Activated effector memory CD4-positive, alpha-beta T cell treated with Interleukin-2 at 50 U/mL for 16 hours (primary cell): ENCODE measurements at places on chromosomes 7 and 10.

DNA sequence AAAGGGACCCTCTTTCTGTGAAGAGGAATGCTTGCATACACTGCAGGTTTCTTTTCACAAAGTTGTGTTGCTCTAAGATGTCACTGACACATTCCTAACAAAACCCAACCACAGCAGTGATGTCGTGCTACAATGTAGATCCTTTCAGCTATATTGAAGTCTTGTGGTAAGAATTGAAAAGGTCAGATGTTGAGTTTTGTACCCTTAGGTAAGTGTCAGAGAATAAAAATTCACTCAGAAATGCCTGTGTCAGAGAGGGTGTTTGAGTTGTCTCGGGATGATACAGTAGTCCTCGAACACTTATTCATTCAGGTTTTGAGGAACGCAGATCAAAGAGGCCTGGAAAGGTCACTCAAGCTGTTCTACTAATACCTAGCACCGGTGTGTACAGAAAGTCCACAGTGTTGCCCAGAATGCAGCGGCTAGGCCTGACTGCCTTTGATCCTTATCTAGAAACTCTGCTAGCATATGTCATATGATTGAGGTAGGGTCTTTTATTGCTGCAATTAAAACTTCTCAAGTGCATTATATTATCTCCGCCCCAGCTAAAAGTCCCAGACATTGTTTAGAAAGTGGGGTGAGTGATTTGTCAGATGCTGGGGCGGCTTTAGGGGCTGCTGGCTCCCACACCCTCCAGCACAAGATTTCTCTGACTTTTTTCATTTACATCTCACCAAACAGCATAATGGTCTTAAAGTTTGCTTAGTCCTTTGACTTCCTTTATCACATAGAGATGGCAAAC is 26.0 kb downstream of the RNF32 start:
- no peak for DNase-seq

DNA sequence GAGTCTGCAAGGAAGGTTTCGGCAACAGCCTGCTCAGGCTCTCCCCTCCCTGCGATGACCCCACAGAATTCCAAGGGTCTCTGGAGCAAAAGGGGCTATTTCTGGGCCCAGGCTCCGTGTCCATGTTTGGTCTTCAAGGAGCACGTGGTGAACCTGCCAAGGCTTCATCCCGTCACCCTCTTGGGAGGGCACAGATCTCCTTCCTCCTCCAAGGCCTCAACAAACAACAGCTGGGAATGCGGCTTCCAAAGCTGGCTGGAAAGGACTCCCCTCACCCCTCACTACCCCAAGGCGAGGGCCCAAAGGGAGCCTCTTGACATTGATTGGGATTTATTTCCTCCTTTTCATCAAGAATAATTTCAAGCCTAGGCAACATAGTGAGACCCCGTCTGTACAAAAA is 14.0 kb upstream of the KPNA7 start:
- DNase-seq = no peak

- no peak for DNase-seq
These were observed 7.4 kb upstream of the ZMYND11 start for GRCh38 chr10:127612-128432.

DNA sequence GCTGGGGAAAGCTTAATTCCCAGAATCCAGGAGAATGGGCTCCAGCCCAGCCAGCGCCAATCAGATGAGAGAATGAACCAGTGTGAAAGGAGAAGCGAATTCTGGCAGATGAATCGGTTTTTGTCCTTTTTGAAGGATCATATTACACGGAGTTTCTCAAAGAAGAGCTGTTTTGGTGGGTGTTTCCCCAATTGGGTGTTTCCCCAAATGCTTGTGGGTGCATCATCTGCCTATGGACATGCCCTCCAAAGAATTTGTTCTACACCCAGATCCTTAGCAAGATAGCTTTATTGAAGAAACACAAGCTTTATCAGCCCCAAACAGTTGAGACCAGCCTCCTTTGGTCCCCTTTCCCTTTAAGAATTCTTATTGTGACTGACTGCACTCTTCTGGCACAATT is 186.5 kb upstream of the GPR26 start:
- no peak for DNase-seq

DNA sequence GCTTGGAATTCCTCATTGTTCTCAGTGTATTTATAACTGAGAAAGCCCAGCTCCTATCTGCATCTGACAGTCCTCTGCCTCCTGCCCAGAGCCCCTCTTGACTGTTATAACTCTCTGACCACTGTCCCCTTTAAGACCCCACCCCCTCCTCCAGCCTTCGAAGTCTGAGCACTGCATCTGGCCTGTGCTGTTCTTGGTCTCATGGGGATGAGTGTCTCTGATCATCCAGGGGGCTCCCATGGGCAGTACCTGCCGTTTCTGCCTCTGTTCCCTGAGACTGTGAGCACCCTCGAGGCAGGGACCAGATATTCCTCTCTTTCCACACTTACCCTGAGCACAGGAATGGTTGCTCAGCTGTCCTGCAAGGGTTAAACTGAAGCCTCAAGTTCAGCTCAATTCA is 7.7 kb downstream of the GHRHR start:
- no peak for DNase-seq

DNA sequence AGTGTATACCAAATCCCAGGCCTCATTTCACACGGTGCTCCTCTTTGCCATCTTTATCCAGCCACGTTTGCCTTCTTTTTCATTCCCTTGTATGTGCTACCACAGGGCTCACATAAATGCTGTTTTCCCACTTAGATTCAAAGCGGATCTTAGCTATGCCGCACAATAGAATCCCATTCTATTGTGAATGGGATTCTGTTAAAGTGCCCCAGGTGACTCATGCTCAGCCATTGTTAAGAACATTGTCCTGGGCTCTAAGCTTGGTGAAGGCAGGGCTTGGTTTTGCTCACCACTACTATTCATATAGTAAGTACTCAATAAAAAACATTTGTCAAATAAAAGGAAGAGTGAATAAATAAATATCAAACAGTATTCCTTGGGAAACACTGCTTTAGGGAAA is 72.3 kb upstream of the PHYHIPL start:
- DNase-seq = no peak

DNA sequence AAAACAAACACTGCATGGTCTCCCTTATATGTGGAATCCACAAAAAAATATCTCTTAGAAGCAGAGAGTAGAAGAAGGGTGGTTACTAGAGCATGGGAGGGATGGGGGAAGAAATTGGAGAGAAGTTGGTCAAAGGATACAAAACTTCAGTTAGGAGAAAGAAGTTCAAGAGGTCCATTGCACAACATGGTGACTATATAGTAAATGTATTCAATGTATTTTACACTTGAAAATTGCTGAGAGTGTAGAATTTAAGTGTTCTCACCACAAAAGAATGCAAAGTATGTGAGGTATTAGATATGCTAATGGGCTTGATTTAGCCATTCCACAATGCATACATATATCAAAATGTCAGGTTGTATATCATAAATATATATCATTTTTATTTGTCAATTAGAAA is 232.0 kb upstream of the CELF2 start:
- DNase-seq = no peak

- no peak for DNase-seq
These were observed 754 bp downstream of the GSTO1 start for GRCh38 chr10:104255311-104255981.

GRCh38 chr7:32458025-32458424 is 32.2 kb downstream of the LSM5 start:
- DNase-seq = no peak

- DNase-seq = no peak
These were observed 51.0 kb downstream of the PTTG1IP2 start for GRCh38 chr7:90520484-90520883.

- no peak for DNase-seq
These were observed 188.4 kb downstream of the PPP1R17 start for GRCh38 chr7:31875424-31875823.

- no peak for DNase-seq
These were observed 89.5 kb downstream of the ZNF92 start for GRCh38 chr7:65463184-65463583.

- no peak for DNase-seq
These were observed 285.0 kb upstream of the HABP2 start for GRCh38 chr10:113267619-113268562.

DNA sequence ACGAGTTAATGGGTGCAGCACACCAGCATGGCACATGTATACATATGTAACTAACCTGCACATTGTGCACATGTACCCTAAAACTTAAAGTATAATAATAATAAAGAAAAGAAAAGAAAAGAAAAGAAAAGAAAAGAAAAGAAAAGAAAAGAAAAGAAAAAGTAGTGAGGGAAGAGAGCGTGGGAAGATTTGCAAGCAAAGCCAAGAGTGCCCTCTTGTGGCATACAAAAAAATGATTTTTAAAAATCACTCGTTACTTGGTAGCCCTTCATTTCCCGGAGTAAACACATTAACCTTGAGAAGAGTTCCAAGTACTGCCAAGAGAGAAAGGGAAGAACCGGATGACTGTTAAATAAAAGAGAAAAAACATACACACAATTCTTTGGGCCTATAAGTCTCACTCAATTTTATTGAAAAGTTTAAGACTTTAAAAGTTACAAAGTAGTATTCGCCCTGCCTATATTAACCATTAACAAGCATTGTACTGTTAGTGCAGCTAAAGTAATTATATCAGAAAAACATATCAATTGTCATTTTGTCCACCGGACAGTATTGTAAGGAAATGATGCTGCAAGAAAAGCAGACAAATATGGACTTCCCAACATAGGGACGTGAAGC is 6.2 kb upstream of the CH25H start:
- DNase-seq = no peak

DNA sequence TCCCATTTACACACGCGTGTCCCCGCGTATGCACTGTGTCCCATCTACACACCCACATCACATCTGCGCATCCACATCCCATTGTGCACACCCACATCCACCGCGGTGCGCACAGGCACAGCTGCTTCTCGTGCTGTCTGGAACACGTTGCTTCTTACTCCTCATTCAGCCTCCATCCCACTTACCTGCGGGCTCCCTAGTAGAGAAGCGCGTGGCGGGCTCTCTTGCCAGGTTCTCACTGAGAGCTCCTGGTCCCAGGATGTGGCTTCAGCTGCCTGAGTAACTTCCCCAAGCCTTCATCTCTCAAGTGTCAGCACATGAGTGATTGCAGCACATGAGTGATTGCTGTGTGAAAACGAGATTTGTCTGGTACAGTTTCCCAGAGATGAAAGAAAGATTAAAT is 117.8 kb downstream of the TRRAP start:
- no peak for DNase-seq

GRCh38 chr7:13910805-13911551 is 78.5 kb downstream of the ETV1 start:
- no peak for DNase-seq

DNA sequence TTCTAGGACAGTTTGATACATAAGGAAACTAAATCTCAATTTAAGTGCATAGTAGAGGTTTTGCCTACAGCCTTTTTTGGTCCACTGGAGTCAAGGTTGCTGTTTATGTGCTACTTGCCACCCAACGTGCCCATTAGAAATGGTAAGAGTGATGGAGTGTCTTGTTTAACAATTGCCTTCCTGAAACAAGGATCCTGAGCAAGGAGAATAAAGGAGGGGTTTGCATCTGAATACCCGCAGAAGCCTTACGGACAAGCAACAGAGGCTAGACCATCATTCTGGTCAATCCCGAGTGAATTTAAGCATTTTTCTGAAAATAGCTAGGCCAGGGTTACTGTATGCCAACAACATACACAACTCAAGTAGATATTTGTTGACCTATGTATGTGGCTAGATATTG is 63.6 kb downstream of the MARCHF5 start:
- DNase-seq = no peak

DNA sequence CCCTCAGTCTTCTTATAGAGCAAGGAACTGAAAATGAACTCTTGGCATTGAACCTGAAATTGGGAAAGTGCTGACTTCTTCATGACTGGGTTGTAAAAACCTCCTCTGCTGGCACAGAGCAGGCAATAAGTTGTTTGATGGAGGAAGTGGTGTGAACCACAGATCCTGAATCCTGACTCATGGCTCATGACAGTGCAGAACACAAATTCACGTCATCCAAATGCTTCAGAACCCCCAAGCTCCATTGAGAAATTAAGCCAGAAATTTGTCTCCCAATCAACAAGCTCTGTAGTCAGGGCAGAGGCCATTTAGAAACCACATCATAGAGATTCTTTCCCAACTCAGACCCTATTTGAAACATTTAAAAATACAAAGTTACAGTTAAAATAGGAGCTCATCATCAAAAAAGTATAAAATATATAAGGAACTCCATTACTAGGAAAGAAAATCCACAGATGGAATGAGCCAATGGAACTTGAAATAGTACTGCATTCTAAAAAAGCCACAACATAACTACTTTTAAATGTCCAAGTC is 10.3 kb upstream of the STK17A start:
- DNase-seq = no peak
